NCI-H2171 treated with DMSO at 0.1 percent for 48 hours (cell line): ENCODE measurements at places on chromosomes 3 and 15.

GRCh38 chr3:186044968-186045367 lies 63.9 kb downstream of the ETV5 start:
- DNase-seq: no peak

- peak; percentile 75 for DNase-seq
Observed at GRCh38 chr3:62188681-62189375, 184.5 kb downstream of the FEZF2 start.

DNA sequence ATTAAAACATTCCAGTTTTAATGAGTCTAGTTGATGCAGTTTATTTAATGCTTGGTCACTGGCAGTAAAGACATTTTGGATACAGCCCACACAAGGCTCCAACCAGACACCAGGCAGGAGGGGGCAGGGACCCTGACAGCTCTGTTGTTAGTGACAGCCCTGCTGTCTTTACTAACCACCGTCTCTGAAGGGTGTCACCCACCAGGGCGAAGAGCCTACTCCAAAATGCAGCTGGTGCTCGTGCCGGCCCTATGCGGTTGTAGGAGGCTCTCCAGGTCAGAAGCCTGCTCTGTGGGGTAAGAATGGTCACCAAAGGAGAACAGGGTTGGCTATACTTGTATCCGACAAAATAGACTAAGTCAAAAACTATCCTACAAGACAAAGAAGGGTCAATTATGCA lies 132.2 kb downstream of the ATP10A start:
- DNase-seq: no peak

GRCh38 chr15:74548241-74548640 lies 7.2 kb downstream of the ARID3B start:
- DNase-seq: no peak
